ENCODE measurements at places on chromosomes 4 and X.

- no peak for DNase-seq
Measured at GRCh38 chrX:108833993-108834392, 97.6 kb upstream of the IRS4 start.

GRCh38 chr4:8353158-8353669 is 83.7 kb downstream of the HTRA3 start:
- DNase-seq = no peak

DNA sequence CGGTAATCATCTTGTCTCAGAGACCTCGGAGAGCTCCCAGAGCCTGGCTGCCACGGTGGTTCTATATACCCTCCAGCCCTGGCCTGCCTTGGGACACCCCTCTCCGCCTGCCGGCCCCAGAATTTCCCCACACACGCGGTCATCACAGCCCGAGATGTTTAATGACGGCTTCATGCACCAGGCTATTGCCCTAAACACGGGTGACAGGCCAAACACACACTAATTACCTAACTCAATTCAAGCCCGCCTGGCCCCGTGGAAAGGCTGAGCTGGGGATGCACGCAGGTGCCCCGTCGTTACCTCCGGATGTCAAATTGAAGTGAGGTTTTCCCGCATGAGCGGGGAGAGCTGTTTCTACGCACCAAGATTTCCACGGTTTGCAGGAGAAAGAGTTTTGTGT is 72.9 kb upstream of the PPP2R3B start:
- no peak for DNase-seq

DNA sequence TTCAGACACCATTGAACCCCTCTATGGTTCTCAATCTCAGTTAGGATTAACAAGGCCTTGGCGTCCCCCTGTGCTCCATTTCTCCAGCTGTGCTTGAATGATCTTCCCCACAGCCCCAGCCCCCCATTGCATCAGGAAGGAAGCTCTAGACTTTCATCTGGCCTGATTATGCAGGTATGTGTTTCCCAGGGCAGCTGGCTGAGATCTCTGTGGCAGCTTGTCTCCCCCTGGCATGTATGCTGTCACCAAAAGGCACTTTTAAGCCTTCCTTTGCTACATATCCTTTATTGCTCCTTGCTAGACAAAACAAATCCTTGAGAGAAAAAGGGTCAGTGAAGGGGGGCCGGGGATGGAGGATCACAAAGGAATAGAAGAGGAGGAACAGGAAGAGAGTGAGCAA is 1056.0 kb upstream of the SLIT2 start:
- DNase-seq = no peak

DNA sequence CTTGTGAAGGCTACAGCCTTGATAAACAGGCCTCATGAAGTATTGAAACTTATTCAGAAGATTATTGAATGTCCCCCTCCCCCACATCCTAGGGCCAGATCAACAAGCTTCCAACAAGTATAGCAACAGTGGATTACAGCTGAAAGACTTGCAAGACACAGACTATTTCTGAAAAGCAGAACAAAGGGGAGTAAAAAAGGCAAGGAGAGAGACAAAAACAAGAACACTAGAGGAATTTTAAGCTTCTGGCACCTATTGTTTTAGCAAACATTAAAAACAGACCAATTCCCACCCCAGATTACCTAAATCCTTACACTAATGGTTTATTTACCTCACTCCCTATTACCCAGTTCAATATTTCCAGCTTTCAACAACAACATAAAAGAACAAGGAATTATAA is 446.3 kb upstream of the FSTL5 start:
- no peak for DNase-seq

DNA sequence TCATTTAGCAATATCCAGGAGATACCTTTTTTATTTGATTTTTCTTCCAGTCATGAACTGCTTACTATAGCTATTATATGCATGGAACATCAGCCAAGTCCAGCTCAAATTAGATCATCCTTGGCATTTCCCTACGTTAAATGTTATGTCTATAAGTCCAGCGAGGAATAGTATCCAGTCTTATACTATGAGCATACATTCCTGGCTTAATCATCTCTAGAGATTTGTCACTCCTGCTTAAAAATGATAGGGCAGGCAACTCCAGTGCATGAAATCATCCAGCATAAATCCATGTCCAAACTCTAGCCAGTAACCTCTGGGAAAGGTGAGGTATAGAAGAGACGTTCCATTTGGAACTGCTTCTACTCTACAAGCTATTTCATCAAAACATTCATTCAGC is 126.7 kb upstream of the VCX2 start:
- DNase-seq = peak; percentile 71

DNA sequence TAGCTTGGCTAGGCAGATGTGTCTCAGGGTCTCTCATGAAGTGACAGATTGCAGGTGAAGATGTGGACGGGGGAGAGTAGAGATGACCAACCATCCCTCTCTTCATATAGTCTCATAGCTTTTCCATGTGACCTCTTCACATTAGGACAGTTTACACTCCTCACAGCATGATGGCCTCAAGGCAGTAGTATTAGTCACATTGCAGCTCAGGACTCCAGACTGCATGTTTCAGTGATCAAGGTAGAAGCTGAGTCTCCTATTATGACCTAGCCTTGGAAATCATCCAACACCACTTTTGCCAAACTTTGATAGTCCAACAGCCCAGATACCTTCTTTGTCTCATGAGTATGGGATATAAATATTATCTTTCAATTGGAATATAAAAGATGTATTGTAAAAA is 147.7 kb downstream of the GASK1B start:
- no peak for DNase-seq

- DNase-seq = no peak
Measured at GRCh38 chr4:6881908-6882307, 27.7 kb upstream of the TBC1D14 start.

DNA sequence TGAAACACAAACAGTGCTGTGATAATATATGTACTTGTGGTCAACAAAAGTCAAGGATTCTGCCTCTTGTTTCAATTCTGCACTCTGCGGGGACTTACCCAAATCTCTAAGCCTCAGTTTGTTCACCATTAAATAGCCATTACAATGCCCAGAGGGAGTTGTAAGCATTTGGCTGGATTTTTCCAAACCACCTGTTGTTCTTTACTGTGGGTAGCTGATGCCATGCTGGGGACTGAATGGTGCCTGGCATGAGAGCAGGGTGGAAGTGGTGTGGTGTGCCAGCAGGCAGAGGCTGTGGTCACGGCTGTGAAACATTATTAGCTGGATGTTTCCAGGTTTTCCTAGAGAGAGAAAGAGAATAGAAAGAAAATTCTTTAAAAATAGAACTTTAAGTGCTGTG is 60.7 kb upstream of the PAK3 start:
- no peak for DNase-seq

GRCh38 chr4:102355748-102356147 is 10.5 kb upstream of the SLC39A8 start:
- no peak for DNase-seq

DNA sequence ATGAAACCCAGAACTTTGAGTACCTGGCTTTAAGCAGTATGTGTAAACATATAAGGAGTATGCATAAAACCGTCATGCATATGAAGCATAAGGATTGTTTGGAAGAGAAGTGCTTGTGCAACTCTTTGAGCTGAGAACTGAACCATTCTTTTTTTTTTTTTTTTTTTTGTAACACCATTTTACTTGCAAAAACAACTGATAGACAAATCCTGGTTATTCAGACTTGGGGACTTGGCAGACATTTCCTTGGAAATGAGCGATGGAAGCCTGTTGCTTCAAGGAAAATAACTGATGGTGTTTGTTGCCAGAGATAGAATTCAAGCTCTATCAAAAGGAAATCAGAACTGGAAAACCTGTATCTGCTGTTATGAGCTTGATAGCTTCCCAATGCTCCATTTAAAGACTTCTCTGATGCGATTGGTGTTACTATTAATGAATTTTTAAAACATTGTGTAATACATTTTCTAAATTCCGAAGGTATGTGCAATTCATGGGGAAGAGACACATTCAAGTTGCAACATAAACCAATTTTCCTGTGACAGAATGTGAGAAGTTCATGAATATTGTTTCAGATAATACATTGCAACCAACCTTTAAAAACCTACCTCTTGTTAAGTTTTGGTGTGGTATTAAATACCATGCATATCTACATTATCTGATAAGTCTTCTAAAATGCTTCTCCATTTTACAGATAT is 47.0 kb upstream of the FAT1 start:
- DNase-seq = peak; percentile 3

- no peak for DNase-seq
Measured at GRCh38 chr4:126742048-126742447, 890.7 kb upstream of the INTU start.

GRCh38 chrX:104400387-104400786 is 145.7 kb upstream of the ESX1 start:
- no peak for DNase-seq

DNA sequence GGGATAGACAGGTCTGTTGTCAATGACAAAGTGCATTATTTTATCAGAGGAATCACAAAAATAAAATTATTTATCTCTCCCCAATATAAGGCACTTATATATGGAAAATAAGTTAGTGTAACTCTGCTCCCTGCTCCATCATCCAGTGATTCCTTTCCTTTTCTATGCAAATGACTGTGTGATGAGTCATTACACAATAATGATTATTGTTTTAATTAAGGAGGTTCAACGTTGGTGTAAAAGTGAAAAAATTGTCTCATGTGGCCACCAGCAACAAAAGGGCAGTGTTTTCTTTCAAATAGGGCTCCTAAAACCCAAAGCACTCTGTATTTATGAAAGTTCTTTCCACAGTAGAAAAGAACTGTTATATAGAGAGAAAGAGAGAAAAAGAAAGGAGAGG is 16.7 kb downstream of the SLC7A11 start:
- DNase-seq = no peak

DNA sequence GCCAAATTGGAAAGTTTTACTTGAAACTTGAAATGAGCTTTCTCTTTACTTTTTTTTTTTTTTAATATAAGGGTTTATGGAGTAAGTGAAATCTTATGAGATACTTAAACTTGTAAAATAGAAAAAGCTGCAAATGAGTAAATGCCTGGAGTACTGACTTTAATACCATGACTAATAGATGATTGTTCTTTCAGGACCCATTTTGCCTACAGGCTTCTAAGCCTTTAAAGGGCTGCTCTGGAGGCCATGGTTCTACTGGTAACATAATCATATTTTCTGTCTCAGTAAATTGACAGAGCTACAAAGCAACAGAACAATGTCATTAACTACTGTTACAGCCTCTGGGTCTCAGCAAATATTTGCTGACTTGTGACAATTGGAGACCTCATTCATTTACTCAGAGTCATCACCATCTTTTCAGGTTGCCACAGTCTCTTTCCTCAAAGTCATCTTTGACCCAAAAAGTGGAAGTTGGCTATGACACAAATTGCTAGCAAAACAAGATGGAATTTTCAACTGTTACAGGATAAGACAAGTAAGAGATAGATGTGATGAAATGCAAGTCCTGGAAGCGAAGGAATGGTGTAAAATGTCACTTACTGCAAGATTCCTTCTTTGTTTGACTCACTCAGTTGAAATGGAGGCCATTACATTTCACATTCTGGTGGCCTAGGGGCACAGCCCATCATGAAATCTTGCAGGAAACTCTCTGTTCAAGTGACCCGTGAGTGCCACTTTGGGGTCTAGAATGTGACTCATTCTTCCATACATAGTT is 132.7 kb downstream of the BTC start:
- no peak for DNase-seq

DNA sequence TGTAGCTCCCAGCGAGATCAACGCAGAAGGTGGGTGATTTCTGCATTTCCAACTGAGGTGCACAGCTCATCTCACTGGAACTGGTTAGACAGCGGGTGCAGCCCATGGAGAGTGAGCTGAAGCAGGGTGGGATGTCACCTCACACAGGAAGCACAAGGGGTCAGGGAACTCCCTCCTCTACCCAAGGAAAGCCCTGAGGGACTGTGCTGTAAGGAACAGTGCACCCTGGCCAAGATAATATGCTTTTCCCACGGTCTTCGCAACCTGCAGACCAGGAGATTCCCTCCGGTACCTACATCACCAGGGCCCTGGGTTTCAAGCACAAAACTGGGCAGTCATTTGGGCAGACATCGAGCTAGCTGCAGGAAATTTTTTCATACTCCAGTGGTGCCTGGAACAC is 216.4 kb upstream of the TET2 start:
- DNase-seq = no peak

DNA sequence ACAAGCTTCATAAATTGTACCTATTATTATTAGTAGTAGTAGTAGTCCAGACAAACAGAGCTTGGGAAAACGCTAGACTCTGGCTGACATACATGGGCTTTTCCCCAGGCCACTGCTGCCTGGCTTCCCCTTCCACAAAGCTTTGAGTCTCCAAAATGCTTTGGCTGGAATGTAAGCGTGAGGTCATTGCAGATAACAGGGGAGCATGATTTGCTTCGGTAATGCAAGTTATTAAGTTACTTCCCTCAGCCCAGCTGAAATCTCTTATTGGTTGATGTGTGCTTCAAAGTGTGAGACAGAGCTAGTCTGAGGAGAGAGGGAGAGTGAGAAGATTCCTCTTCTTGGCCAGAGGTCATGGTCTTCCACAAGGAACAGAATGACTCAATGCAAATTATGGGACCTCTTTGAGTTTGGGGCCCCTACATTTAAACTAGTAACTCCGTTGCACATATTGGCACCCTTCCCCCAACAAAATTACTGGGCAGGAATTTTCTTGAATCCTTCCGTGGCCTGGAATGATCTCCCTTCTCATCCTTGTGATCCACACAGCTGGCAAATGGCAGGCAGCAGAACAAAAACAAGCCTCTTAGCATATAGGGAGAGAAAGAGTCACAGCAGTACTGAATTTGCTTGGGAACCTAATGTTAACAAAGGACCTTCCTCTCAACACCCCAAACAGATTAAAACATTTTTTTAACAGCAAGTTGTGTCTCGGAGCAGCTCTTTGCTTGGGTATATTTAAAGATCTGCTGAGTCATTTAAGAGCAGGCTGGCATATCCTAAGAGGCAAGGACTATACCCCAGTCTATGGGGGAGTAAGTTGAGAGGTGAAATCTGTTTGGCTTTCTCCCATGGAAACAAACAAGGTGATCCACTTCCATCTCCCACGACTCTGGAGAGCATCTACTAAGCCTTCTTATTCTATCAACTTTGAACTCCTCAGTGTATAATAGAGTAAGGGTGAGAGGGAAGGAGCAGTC is 19.9 kb downstream of the AR start:
- DNase-seq = peak; percentile 81

- DNase-seq = peak; percentile 20
Measured at GRCh38 chrX:46573892-46574773, 568 bp downstream of the CHST7 start.

DNA sequence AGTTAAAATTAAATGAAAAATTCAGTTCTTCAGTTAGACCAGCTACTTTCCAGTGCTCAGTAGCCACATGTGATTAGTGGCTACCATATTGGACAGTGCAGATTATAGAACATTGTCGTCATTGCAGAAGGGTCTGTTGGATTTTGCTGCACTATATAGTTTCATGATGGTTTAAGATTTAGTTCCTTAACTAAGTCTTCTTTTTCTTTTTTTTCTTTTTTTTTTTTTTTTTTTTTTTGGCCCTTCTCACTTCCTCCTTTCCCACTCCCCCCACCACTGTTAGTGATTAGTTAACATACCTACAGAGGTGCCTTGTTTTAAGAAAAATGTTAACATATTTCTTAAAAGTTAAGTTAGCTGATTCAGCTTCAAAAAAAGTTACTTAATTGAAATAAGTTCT is 9.0 kb downstream of the RAB9A start:
- DNase-seq = no peak

- DNase-seq = peak; percentile 69
Measured at GRCh38 chr4:107718351-107718965, 1.6 kb downstream of the PAPSS1 start.

Measured in umbilical cord (tissue), 2 donors.